Colonic mucosa (tissue), 4 donors: ENCODE measurements at places on chromosomes 5 and 9.

DNA sequence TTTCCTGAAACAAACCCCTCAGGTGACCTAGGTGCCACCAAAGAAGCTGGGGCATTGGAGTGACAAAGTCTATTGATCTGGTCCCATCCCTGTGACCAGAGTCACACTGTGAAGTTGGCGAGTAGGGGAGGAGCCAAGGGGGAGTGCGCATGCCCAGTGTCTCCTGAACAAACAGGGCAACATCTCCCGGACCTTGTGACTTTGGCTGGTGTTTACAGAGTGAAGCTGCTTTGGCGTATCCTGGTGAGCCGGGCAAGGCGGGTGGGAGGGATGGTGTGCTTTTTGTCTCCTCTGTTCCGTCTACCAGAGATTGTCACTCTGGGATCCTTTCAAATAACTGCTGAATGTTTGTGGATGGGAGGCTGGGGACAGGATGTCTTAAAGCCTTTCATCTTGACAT is 204.5 kb downstream of the HSPA4 start:
- H3K27me3 ChIP-seq: no peaks in the 10 kb centered on the region
- no peak overlapping the region for H3K4me3 ChIP-seq
- no peaks in the 10 kb centered on the region for H3K36me3 ChIP-seq
- no peaks in the 10 kb centered on the region for H3K4me1 ChIP-seq
- DNase-seq: peak; percentile 31

DNA sequence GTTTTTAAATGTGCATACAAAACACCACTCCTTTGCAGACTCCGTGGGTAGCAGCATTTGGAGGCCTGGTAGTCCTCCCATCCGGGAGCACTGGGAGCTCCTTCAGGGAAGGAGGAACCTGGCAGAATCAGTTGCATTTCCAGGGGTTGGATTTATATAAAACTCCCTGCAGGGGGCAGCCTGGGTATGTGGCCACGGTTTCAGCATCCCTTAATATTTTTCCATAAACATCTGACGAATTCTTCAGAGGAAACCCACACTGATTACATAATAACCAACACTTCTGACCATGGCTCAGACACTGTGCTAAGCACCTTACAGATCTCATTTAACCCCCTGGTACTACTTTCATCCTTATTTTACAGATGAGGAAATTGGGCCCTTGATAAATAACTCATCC is 6.1 kb upstream of the AFAP1L1 start:
- H3K4me1 ChIP-seq: no peaks in the 10 kb centered on the region
- no peaks in the 10 kb centered on the region for H3K27me3 ChIP-seq
- H3K4me3 ChIP-seq: no peak overlapping the region
- DNase-seq: no peak
- no peaks in the 10 kb centered on the region for H3K36me3 ChIP-seq

- no peak overlapping the region for H3K4me3 ChIP-seq
- H3K4me1 ChIP-seq: peaks cover 14% of the 10 kb centered on the region
- H3K27ac ChIP-seq: peak overlapping the region; percentile 10
Observed at GRCh38 chr9:77833561-77834429, 185.7 kb upstream of the GNA14 start.

DNA sequence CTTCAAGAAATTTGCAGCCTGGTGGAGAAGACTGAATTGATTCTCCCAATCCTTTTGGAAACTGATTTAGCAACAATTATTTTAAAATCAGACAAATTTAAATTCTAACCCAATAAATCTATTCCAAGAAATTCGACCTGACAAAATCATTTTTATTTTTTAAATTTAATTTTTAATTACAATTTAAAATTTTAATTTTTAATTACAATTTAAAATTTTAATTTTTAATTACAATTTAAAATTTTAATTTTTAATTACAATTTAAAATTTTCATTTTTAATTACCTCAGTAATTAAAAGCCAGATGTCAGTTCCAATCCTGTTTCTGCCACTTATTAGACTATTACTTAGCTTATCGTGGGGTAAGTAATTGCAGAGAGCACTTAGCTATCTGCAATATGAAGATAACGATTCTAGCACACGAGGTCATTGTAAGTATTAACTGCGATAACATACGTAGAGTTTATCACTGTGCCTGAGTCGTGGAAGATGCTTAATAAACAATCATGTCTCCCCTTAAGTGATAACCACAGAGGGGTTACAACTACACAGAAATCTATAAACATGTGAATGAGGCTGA is 346.4 kb upstream of the SLC24A2 start:
- no peaks in the 10 kb centered on the region for H3K36me3 ChIP-seq
- H3K4me1 ChIP-seq: no peaks in the 10 kb centered on the region
- no peaks in the 10 kb centered on the region for H3K27me3 ChIP-seq

DNA sequence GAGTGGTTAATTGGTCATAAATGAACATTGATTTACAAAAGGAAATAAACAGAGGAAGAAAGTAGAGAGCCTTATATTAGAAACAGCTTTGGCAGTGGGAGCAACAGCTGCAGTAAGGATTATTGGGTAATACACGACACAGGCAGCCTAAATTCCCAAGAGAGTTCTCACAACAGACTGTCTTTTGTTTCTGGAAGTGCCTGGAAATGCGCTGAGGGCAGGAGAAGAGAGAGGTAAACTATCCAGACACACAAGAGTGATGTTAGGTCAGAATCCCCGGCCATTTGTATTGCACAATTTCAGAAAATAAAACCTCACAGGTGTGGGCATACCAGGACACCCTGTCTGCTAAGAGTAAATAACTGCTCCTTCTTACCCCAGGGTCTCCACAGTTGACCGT is 450.4 kb upstream of the CTNND2 start:
- H3K27me3 ChIP-seq: no peaks in the 10 kb centered on the region
- no peaks in the 10 kb centered on the region for H3K4me1 ChIP-seq
- no peak for DNase-seq
- no peak overlapping the region for H3K27ac ChIP-seq
- no peaks in the 10 kb centered on the region for H3K36me3 ChIP-seq

DNA sequence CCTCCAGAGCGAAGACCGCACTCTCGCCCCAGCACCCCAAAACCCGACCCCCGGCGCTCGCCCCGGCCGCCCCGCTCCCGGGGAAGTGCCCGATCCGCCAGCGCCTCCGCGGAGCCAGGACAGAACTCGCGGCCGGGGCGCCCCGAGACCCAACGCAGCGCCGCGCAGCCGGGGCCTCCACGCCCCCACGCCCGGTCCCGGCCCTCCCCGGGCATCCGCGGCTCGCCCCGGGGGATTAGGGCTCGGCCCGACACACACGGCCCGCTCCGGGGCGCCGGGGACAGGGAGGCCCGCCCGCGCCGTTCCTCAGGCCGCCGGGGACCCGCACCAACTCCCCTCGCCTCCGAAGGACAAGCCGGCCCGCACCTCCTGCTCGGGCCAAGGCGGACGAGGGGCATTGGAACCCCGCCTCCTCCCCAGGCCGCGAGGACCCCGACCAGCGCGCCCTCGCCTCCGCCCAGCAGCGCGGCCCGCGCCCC is 544 bp downstream of the FNBP1 start:
- H3K27me3 ChIP-seq: no peaks in the 10 kb centered on the region
- peak overlapping the region; percentile 89 for H3K4me3 ChIP-seq
- no peaks in the 10 kb centered on the region for H3K36me3 ChIP-seq
- H3K27ac ChIP-seq: peak overlapping the region; percentile 84
- H3K4me1 ChIP-seq: peaks cover 6% of the 10 kb centered on the region

- H3K27me3 ChIP-seq: no peaks in the 10 kb centered on the region
- no peak for DNase-seq
- no peak overlapping the region for H3K4me3 ChIP-seq
- no peaks in the 10 kb centered on the region for H3K36me3 ChIP-seq
- H3K4me1 ChIP-seq: no peaks in the 10 kb centered on the region
- H3K27ac ChIP-seq: no peak overlapping the region
Observed at GRCh38 chr9:97735070-97735600, 38.0 kb upstream of the XPA start.

DNA sequence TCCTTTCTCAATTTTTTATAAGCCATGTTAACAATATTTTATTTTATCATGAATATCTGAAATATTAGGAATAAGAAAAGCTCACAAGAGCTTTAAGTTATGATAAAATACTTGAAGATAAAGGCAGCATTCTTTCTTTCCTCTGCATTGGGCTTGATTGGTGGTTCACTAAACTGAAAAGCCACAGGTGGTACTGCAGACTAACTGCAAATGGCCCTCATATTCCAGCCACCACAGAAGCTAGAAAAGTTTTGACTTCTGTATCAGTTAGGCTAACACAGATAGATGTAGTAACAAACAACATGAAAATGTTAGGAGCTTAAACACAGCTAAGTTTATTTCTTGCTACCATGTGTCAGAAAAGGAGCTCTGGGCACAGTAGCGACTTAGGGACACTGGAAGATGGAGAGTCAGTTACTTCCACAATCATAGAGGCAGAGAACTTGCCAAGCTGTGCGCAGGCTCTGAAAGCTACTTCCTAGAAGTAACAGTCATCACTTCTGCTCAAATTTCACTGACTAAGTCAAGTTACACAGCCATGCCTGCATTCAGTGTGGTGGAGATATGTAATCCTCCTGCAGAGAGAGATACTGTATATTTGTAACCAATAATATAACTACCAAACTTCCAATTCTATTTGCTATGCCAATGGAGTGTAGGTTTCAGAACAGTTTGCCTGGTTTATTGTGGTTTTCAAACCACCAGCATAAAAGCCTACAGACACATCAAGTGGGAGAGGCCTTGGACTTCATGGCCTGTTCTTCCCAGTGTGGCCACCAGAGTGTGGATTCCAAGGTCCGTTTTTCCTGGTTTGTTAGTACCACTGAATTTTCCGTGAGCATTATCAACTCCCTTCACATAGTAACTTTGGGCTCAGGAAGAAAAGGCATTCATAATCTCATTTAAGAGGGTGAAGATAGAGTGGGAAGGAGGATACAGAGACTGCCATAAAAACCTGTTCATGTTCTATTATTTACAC is 268.3 kb downstream of the PJA2 start:
- H3K4me1 ChIP-seq: peaks cover 6% of the 10 kb centered on the region
- no peak overlapping the region for H3K4me3 ChIP-seq
- DNase-seq: no peak
- H3K36me3 ChIP-seq: no peaks in the 10 kb centered on the region

- no peaks in the 10 kb centered on the region for H3K27me3 ChIP-seq
- H3K4me1 ChIP-seq: no peaks in the 10 kb centered on the region
- H3K4me3 ChIP-seq: no peak overlapping the region
- H3K27ac ChIP-seq: no peak overlapping the region
Observed at GRCh38 chr5:5752844-5753243, 330.4 kb downstream of the ICE1 start.

- H3K36me3 ChIP-seq: no peaks in the 10 kb centered on the region
- H3K27me3 ChIP-seq: no peaks in the 10 kb centered on the region
- H3K4me3 ChIP-seq: no peak overlapping the region
- DNase-seq: no peak
Observed at GRCh38 chr5:169094586-169095409, 206.1 kb downstream of the SLIT3 start.

GRCh38 chr5:147617191-147617606 is 107.3 kb upstream of the DPYSL3 start:
- H3K27me3 ChIP-seq: no peaks in the 10 kb centered on the region
- DNase-seq: no peak
- H3K36me3 ChIP-seq: no peaks in the 10 kb centered on the region

GRCh38 chr9:70340572-70340971 is 73.9 kb downstream of the KLF9 start:
- no peaks in the 10 kb centered on the region for H3K36me3 ChIP-seq
- H3K27ac ChIP-seq: no peak overlapping the region
- no peak overlapping the region for H3K4me3 ChIP-seq

DNA sequence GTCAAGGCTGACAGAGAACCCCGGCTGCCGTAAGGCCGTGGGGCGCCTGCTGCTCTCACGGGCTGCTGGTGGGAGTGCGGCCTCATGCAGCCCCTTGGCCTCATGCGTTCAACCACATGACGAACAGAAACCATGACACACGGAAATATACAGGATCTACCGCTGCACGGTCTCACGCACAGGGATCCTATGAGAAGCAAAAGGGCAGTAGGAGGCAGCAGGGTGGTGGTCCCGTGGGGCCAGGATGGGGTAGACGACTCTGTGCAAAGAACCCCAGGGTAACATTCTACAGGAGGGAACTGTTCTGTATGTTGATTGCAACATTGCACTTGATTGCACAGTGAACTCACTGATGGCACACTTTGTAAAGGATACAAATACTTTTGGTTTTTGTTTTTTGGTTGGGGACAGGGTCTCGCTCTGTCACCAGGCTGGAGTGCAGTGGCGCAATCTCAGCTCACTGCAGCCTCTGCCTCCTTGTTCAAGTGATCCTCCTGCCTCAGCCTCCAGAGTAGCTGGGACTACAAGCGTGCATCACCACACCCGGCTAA is 51.6 kb downstream of the NACC2 start:
- H3K4me3 ChIP-seq: no peak overlapping the region
- H3K27ac ChIP-seq: no peak overlapping the region

DNA sequence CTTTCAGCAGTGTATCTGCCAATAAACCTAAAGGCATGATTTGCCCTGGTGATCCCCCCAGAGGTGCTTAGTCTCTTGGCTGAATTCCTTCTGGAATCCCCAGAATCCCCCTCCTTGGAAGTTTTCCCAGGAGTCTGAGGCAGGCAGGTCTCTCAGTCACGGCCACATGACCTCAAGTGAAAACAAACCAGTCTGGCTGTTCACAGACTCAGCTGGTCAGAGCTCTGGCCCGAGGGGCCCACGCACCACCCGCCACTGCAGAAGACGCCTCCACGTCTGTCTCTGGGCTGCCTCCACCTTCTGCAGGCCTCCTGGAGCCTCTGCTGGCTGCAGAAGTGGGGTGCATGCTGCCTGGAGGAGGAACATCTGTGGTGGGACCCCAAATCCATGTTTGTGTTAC is 52.5 kb downstream of the HRH2 start:
- no peak overlapping the region for H3K27ac ChIP-seq
- H3K4me1 ChIP-seq: no peaks in the 10 kb centered on the region
- no peak overlapping the region for H3K4me3 ChIP-seq
- DNase-seq: no peak
- no peaks in the 10 kb centered on the region for H3K27me3 ChIP-seq

GRCh38 chr5:119626086-119626485 is 3.3 kb upstream of the FAM170A start:
- no peaks in the 10 kb centered on the region for H3K27me3 ChIP-seq
- H3K36me3 ChIP-seq: no peaks in the 10 kb centered on the region
- no peaks in the 10 kb centered on the region for H3K4me1 ChIP-seq
- DNase-seq: no peak
- H3K4me3 ChIP-seq: no peak overlapping the region
- no peak overlapping the region for H3K27ac ChIP-seq

DNA sequence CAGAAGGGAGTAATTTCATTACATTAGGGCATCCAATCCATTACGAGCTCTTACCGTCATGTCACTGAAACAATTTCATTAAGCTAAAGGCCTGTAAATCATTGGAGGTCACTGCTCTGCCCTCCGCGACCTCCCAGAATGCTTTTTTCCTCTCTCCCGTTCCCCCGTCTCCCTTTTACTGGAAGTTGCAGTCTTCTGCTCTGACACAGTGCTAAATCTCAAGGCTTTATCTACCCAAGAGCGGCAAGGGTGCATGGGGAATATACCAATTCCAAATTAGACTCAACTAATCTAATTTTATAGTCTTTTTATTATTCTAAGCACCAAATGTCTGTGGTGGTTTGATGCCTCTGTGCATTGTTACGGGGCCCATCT is 265.7 kb upstream of the PANK3 start:
- DNase-seq: no peak
- no peaks in the 10 kb centered on the region for H3K4me1 ChIP-seq
- no peaks in the 10 kb centered on the region for H3K27me3 ChIP-seq
